ENCODE measurements at places on chromosomes 5 and 9. TPM values are rescaled to one million over a fixed set of nuclear protein-coding genes. Genes with fewer than 3 reads are reported as not detected.

The BARHL1 gene
- not detected for total RNA-seq

DNA sequence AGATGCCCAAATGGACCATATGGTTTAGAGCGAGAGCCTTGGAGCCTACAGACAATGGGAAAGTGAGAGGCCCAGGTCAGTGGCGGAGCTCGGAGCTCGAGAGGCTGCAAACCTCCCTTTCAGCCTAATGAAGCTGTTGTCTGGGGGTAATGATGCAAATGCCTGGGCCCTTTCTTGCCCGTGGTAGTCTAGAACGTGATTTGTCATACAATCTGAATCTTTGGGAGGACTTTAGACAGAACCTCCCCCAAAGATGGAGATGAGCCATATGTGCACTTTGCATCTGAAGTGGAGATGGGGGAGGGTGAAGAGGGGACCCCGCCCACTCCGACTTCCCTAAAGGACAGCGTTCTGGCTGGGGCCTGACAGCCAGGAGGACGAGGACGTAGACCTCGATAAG, 10.3 kb upstream of the NEUROG1 start:
- H3K36me3 ChIP-seq = no peaks in the 10 kb centered on the region
- H3K4me3 ChIP-seq = no peak overlapping the region
- H3K4me1 ChIP-seq = peaks cover 34% of the 10 kb centered on the region

GRCh38 chr5:151414536-151414935, 32.9 kb upstream of the SLC36A1 start:
- no peak for DNase-seq
- H3K4me1 ChIP-seq = no peaks in the 10 kb centered on the region
- H3K27me3 ChIP-seq = no peaks in the 10 kb centered on the region
- no peak overlapping the region for H3K4me3 ChIP-seq
- no peaks in the 10 kb centered on the region for H3K36me3 ChIP-seq

- H3K4me1 ChIP-seq = no peaks in the 10 kb centered on the region
- no peaks in the 10 kb centered on the region for H3K36me3 ChIP-seq
- H3K27ac ChIP-seq = no peak overlapping the region
- no peak for DNase-seq
- H3K4me3 ChIP-seq = no peak overlapping the region
- H3K27me3 ChIP-seq = no peaks in the 10 kb centered on the region
These were observed 478.1 kb upstream of the NMUR2 start for GRCh38 chr5:152883066-152883775.

- no peak overlapping the region for H3K4me3 ChIP-seq
- no peaks in the 10 kb centered on the region for H3K36me3 ChIP-seq
- no peak overlapping the region for H3K27ac ChIP-seq
- no peaks in the 10 kb centered on the region for H3K27me3 ChIP-seq
- no peaks in the 10 kb centered on the region for H3K4me1 ChIP-seq
These were observed 324.9 kb downstream of the SPOCK1 start for GRCh38 chr5:137174196-137174595.

DNA sequence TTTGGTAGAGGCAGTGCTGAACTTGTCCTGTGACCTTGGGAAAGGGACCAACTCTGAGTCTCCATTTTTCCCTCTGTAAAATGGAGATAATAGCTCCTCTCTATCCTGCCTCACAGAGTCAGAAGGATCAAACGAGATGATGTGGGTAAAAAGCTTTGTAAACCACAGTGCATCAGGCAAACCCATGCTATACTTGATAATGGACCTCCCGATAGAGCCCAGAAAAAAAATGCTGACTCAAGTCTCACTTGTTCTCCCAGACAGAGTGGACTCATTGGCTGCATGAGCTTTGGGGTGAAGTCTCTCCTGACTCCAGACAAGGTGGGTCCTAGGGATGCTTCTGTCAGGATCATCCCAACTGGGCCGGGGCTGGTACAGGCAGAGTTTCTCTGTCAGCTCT, 32.0 kb downstream of the RGS3 start:
- H3K36me3 ChIP-seq = no peaks in the 10 kb centered on the region
- H3K4me3 ChIP-seq = no peak overlapping the region
- H3K4me1 ChIP-seq = no peaks in the 10 kb centered on the region
- DNase-seq = no peak
- no peaks in the 10 kb centered on the region for H3K27me3 ChIP-seq

DNA sequence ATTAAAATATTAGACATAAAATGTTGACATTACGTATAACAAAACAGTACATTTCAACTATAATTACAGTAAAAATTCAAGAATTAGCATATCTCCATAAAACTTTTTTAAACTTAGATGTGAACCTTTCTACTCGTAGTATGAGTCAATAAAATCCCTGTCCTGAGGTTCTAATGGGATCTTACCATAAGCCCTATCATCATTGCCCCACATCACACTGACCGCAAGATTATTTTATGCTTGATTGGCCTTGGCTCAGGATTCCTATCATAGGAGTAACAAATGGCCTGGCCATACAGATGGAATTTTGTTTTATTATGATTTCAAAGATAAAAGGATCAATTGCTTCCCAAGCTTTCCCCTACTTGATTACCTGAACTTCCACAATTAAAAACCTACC, 238.3 kb downstream of the MEF2C start:
- DNase-seq = no peak
- H3K36me3 ChIP-seq = no peaks in the 10 kb centered on the region
- no peak overlapping the region for H3K27ac ChIP-seq
- H3K4me3 ChIP-seq = no peak overlapping the region
- H3K4me1 ChIP-seq = no peaks in the 10 kb centered on the region
- H3K27me3 ChIP-seq = no peaks in the 10 kb centered on the region

GRCh38 chr9:28801144-28801799, 1228.0 kb upstream of the C9orf72 start:
- no peak overlapping the region for H3K4me3 ChIP-seq
- no peaks in the 10 kb centered on the region for H3K36me3 ChIP-seq
- no peak for DNase-seq

- no peak overlapping the region for H3K4me3 ChIP-seq
- H3K4me1 ChIP-seq = no peaks in the 10 kb centered on the region
- no peaks in the 10 kb centered on the region for H3K27me3 ChIP-seq
- H3K36me3 ChIP-seq = no peaks in the 10 kb centered on the region
- no peak for DNase-seq
These were observed 387.9 kb downstream of the RAB3C start for GRCh38 chr5:58970766-58971165.

- no peak overlapping the region for H3K27ac ChIP-seq
- H3K4me1 ChIP-seq = no peaks in the 10 kb centered on the region
- H3K4me3 ChIP-seq = no peak overlapping the region
- H3K36me3 ChIP-seq = no peaks in the 10 kb centered on the region
- DNase-seq = no peak
These were observed 162.5 kb downstream of the SPOCK1 start for GRCh38 chr5:137336565-137337120.

- no peak for DNase-seq
- peak overlapping the region; percentile 28 for H3K27ac ChIP-seq
These were observed 71.0 kb upstream of the RNU6ATAC start for GRCh38 chr9:134235366-134235765.

The CNOT8 gene
- total RNA-seq = 88.5 TPM

The ARID3C gene
- total RNA-seq = 0.30 TPM

GRCh38 chr9:36346569-36346968, 53.5 kb downstream of the RNF38 start:
- no peak for DNase-seq
- H3K4me1 ChIP-seq = no peaks in the 10 kb centered on the region
- H3K27ac ChIP-seq = no peak overlapping the region
- no peak overlapping the region for H3K4me3 ChIP-seq
- peaks cover 6% of the 10 kb centered on the region for H3K36me3 ChIP-seq
- no peaks in the 10 kb centered on the region for H3K27me3 ChIP-seq

All from tibial nerve (tissue), 4 donors.